ENCODE measurements at places on chromosomes 1 and 21. TPM values are rescaled to one million over a fixed set of nuclear protein-coding genes. Genes with fewer than 3 reads are reported as not detected.

DNA sequence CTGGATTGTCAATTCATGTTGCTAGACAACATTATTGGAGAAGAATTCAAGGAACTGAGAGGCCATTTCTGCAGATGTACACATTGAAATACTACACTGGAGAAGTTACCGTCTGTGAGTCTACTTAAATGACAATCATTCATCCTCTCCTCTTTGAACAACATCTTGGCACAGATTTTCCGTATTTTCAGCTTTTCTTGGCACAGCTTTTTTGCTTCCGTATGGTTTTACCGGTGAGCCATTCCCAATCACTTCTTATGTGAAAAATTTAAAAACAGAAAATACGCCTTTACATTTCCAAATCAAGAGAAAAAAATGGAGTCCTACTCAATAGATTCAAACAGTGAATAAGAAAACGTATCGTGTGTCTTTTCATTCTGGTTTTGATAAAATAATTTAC is 1493.7 kb downstream of the AMY1C start:
- no peaks in the 10 kb centered on the region for H3K4me1 ChIP-seq
- no peaks in the 10 kb centered on the region for H3K27me3 ChIP-seq
- H3K4me3 ChIP-seq, result no peak overlapping the region

- no peak for DNase-seq
- H3K27me3 ChIP-seq, result peaks cover 1% of the 10 kb centered on the region
- H3K36me3 ChIP-seq, result no peaks in the 10 kb centered on the region
- no peak overlapping the region for H3K4me3 ChIP-seq
Observed at GRCh38 chr1:61174060-61174795, 91.9 kb downstream of the NFIA start.

- no peaks in the 10 kb centered on the region for H3K36me3 ChIP-seq
- H3K4me1 ChIP-seq, result no peaks in the 10 kb centered on the region
- no peak overlapping the region for H3K27ac ChIP-seq
- H3K27me3 ChIP-seq, result no peaks in the 10 kb centered on the region
- H3K4me3 ChIP-seq, result no peak overlapping the region
Observed at GRCh38 chr1:54837002-54837853, 36.1 kb upstream of the TTC22 start.

DNA sequence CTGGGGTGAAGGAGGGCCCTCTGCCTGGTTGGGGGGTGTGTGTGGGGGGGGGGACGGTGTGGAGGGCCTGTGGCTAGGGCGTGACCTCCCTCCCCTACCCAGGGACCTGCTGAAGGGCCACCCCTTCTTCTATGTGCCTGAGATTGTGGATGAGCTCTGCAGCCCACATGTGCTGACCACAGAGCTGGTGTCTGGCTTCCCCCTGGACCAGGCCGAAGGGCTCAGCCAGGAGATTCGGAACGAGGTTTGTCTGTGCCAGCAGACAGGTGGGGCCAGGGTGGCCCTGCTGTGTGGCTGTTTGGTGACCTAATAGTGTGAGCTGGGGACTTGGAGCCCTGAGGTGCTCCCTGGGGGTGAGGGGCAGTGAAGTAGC is 43.9 kb downstream of the COQ8A start:
- no peak overlapping the region for H3K27ac ChIP-seq
- H3K27me3 ChIP-seq, result no peaks in the 10 kb centered on the region
- no peak overlapping the region for H3K4me3 ChIP-seq
- H3K4me1 ChIP-seq, result peaks cover 4% of the 10 kb centered on the region
- peaks cover 18% of the 10 kb centered on the region for H3K36me3 ChIP-seq

- H3K27me3 ChIP-seq, result no peaks in the 10 kb centered on the region
- no peak overlapping the region for H3K4me3 ChIP-seq
- peaks cover 6% of the 10 kb centered on the region for H3K36me3 ChIP-seq
- DNase-seq, result no peak
Observed at GRCh38 chr1:150808846-150809245, 786 bp upstream of the CTSK start.

DNA sequence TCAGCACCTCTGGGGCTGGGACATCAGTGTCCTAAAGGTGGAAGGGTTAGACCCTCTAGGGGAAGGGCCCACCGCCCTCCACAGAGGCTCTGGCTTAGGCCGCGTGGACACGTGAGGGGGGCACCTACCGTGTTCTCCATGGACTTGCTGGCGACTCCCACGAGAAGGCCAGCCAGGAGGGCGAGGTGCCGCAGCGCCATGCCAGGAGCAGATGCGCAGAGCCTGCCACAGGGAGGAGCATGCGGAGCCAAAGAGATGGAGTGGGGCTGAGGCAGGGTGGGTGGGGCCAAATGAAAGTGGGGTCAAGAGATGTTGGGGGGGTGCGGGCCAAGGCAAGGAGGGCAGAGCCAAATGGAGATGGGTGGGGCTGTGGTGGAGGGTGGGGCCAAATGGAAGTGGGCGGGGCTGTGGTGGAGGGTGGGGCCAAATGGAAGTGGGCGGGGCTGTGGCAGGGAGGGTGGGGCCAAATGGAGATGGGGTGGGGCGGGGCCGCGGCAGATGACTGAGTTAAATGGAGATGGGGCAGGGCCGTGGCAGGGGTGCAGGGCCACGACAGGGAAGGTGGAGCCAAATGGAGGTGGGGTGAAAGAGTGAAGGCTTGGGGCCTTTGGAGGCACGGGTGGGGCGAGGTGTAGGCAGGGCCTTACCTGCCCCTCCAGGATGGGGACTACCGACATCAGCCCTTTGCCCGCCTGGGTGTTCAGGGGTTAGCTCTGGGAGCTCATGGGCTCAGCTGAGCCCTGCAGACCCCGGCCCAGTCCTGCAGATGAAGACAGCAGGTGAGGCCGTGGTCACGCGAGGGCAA is 17.4 kb upstream of the RNF223 start:
- H3K4me1 ChIP-seq, result peaks cover 3% of the 10 kb centered on the region
- H3K27ac ChIP-seq, result no peak overlapping the region
- DNase-seq, result peak; percentile 61
- H3K27me3 ChIP-seq, result no peaks in the 10 kb centered on the region
- no peak overlapping the region for H3K4me3 ChIP-seq

DNA sequence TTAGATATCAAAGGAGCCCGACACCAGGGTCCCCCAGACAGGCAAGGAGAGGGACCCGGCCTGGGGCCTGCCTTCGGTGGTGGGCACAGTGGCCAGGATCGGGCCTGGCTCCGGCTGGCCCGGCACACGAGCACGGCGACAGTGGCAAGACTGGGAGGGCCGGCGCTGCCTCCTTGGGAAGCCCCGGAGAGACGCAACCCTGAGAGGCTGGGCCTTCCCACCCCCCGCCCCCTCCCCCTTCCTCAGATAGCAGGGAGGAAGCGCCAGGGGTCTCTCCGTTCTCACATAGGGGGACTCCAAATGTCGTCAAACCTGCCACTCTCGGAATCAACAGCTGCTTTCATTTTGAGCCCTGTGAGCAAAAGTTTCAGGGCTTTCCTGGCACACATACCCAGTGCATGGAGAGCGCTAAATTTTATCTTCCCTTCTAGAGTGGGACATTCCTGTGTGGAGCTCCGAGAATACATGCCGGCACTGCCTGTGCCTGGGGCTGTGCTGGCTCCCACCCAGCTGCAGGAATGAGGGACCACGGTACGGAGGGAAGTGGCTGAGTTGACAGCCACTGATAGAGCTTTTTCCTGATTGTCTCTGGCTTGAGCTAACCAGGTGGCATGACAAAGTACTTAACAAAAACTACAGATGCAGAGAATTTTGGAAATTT is 62.4 kb downstream of the CD247 start:
- peak overlapping the region; percentile 74 for H3K27ac ChIP-seq
- peaks cover 35% of the 10 kb centered on the region for H3K36me3 ChIP-seq
- peaks cover 79% of the 10 kb centered on the region for H3K4me1 ChIP-seq
- no peaks in the 10 kb centered on the region for H3K27me3 ChIP-seq

GRCh38 chr21:33088384-33088783 is 18.4 kb downstream of the OLIG1 start:
- no peaks in the 10 kb centered on the region for H3K4me1 ChIP-seq
- H3K36me3 ChIP-seq, result no peaks in the 10 kb centered on the region
- peaks cover 3% of the 10 kb centered on the region for H3K27me3 ChIP-seq
- H3K27ac ChIP-seq, result no peak overlapping the region
- DNase-seq, result no peak
- no peak overlapping the region for H3K4me3 ChIP-seq

- H3K4me1 ChIP-seq, result no peaks in the 10 kb centered on the region
- H3K27me3 ChIP-seq, result peaks cover 2% of the 10 kb centered on the region
- no peak overlapping the region for H3K27ac ChIP-seq
Observed at GRCh38 chr21:29583424-29583924, 284.8 kb downstream of the BACH1 start.

GRCh38 chr21:35593000-35593502 is 467.3 kb downstream of the SETD4 start:
- peaks cover 5% of the 10 kb centered on the region for H3K27me3 ChIP-seq
- no peaks in the 10 kb centered on the region for H3K36me3 ChIP-seq
- no peak overlapping the region for H3K4me3 ChIP-seq
- no peak overlapping the region for H3K27ac ChIP-seq
- DNase-seq, result no peak

DNA sequence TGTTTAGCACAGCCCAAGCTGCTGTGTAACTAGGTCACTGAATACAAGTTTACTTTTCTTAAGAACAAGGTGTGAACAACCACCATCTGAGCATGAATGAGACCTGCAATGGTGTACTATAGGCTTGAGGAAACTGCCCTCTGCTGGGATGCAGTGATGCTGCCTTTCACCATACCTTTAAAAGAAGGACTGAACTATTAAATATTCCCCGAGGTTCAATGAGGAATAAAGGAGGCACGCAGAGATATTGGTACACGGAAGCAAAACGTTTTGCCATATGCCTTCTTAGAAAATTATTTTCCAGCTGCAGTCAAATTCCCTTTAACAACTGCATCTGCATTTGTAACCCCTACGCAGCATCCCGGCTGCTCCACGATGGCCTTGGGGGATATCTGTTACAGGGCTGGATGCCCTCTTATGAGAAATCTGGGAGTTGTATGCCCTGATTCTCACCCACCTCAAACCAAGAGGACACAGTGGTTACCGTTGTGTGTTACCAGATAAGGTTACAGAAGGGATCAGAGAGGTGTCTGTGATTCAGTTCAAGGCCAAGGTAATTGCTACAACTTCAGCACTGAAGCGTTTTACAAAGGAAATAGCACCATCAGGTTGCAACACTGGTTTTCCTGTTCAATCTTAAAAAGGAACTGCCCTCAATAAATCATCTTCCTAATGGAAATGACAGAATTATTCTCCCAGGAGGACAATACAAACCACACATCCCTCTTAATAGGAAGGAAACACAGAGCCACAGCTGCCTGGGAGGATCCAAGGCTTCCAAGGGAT is 470.5 kb downstream of the LTN1 start:
- H3K27ac ChIP-seq, result no peak overlapping the region
- H3K4me3 ChIP-seq, result no peak overlapping the region
- H3K4me1 ChIP-seq, result no peaks in the 10 kb centered on the region
- DNase-seq, result peak; percentile 19
- H3K27me3 ChIP-seq, result peaks cover 2% of the 10 kb centered on the region
- H3K36me3 ChIP-seq, result no peaks in the 10 kb centered on the region

- peak; percentile 76 for DNase-seq
- H3K4me1 ChIP-seq, result peaks cover 88% of the 10 kb centered on the region
- H3K27ac ChIP-seq, result no peak overlapping the region
- peaks cover 41% of the 10 kb centered on the region for H3K36me3 ChIP-seq
Observed at GRCh38 chr1:206912445-206913095, 9.2 kb downstream of the FCMR start.

DNA sequence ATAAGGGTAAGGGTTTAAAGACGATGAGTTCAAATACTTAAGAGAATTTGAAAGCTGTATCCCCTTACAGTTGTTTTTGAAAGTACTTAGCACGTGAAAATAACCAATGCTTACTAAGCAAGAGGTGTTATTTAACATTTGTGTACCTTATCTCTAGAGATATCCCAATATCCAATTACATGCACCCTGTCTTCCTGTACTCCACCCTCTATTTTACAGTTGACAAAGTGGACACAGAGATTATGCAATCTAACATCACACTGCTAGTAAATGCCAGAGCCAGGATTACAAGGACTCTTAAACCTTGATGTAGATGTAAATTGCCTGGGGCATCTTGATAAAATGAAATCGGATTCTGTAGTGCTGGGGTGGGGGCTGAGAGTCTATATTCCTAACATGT is 72.0 kb downstream of the GDAP2 start:
- no peak overlapping the region for H3K4me3 ChIP-seq
- peaks cover 6% of the 10 kb centered on the region for H3K36me3 ChIP-seq
- H3K27ac ChIP-seq, result no peak overlapping the region
- H3K4me1 ChIP-seq, result no peaks in the 10 kb centered on the region
- H3K27me3 ChIP-seq, result no peaks in the 10 kb centered on the region

GRCh38 chr1:9312168-9312720 is 19.6 kb downstream of the SPSB1 start:
- H3K27ac ChIP-seq, result no peak overlapping the region
- H3K36me3 ChIP-seq, result no peaks in the 10 kb centered on the region
- H3K4me1 ChIP-seq, result peaks cover 29% of the 10 kb centered on the region
- DNase-seq, result no peak

GRCh38 chr1:2801535-2802291 is at the start of gene TTC34:
Gene TTC34 (minus strand): TSS chr1:2801693. CDS start chr1:2800827, 866 bp downstream.
- H3K4me1 ChIP-seq, result no peaks in the 10 kb centered on the region
- H3K4me3 ChIP-seq, result no peak within 1 kb of the TSS
- peak; percentile 81 for DNase-seq
- H3K36me3 ChIP-seq, result no peaks in the 10 kb centered on the region

DNA sequence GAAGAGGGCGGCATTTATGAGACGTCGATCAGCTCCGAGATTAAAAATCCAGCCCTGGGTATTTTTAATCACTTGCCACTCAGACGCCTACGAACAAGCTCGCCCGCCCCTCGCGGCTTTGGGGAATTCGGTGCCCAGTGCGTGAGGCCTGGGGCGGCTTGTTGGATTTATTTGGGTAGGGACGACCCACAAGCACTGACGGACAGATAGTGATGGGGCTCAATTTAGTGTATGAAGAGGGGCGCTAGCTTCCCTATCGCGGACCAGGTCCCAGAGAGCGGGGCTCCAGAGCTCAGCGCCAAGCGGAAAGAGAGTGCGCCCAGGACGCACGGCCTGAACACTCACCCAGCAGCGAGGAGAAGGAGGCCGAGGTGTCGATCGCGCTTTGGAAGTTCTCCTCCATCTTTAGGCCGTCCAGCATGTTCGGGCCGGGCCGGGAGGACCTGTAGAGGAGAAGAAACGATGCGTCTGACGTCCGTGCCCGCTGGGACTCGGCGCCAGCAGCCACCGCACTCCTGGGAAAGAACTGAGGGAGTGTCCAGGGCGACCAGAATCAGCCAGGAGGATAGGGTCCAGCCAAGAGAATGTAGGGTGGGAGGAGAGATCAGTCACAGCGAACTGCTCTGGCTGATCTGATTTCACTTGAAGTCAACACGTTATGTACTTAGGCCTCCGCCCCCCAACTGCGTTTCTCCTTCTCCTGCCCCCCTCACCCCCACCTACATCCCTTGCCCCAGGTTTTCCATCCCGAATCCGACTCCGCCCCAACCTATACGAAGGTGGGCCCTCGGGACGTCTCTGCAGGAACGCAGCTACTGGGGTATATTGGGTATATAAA is 1.2 kb downstream of the LMX1A start:
- no peaks in the 10 kb centered on the region for H3K36me3 ChIP-seq
- peaks cover 65% of the 10 kb centered on the region for H3K27me3 ChIP-seq
- no peak overlapping the region for H3K4me3 ChIP-seq
- peaks cover 12% of the 10 kb centered on the region for H3K4me1 ChIP-seq
- no peak for DNase-seq

ALX3 gene
- not detected for total RNA-seq

VHLL gene
- total RNA-seq, result 0.28 TPM

CR1 gene
- 0.02 TPM for total RNA-seq

AGRN gene
- total RNA-seq, result 24.4 TPM

IL22RA1 gene
- total RNA-seq, result not detected

CYYR1 gene
- total RNA-seq, result not detected

FCN3 gene
- total RNA-seq, result not detected

TNNI3K gene
- total RNA-seq, result 0.37 TPM

EFNA1 gene
- total RNA-seq, result 0.82 TPM

TMEM61 gene
- not detected for total RNA-seq

MAEL gene
- 0.11 TPM for total RNA-seq
